Foreskin keratinocyte (primary cell): ENCODE measurements at places on chromosomes 11 and 22. TPM values are rescaled to one million over a fixed set of nuclear protein-coding genes. Genes with fewer than 3 reads are reported as not detected.

Gene A4GALT
- total RNA-seq, result 11.7 and 16.0 TPM in 2 replicates

Gene PAAF1
- total RNA-seq, result 12.0 and 16.1 TPM in 2 replicates

Gene NAALAD2
- 0.04 and 0.17 TPM in 2 replicates for total RNA-seq

Gene C11orf87
- not detected in 2 replicates for total RNA-seq

Gene SLC25A1
- total RNA-seq, result 125 and 132 TPM in 2 replicates

Gene DRD4
- total RNA-seq, result not detected in 2 replicates

Gene SLC22A25
- total RNA-seq, result not detected in 2 replicates

Gene MPZL3
- total RNA-seq, result 9.8 and 11.5 TPM in 2 replicates
